B cell (primary cell): ENCODE measurements at places on chromosomes 16 and 17.

DNA sequence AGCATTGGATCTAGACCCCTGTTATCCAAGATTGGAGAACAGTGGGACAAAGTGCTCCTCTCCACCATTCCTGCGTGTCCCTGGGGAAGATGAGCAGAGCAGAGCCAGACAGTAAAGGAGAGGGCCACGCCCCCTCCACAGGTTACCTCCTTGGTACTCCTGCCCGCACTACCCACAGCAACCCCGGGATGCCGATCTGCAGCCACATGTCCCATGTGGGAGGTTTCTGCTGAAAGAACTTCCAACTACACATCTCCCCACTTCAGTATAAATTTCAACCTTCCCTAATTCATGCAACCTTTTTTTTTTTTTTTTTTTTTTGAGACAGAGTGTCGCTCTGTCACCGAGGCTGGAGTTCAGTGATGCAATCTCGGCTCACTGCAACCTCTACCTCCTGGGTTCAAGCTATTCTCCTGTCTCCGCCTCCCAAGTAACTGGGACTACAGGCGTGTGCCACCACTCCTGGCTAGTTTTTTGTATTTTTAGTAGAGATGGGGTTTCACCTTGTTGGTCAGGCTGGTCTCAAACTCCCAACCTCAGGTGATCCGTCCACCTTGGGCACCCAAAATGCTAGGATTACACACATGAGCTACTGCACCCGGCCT, 2.3 kb downstream of the RAB37 start:
- no peak for DNase-seq

GRCh38 chr17:44878627-44879221, 20.5 kb downstream of the EFTUD2 start:
- DNase-seq: peak; percentile 45

- DNase-seq: no peak
These were observed 164.4 kb upstream of the CIBAR2 start for GRCh38 chr16:85276721-85277120.

GRCh38 chr16:48075398-48075797, 80.4 kb downstream of the ABCC12 start:
- no peak for DNase-seq

- no peak for DNase-seq
These were observed 18.4 kb upstream of the ITGA3 start for GRCh38 chr17:50037321-50038107.

GRCh38 chr17:43545383-43545632, 832 bp downstream of the ETV4 start:
- DNase-seq: no peak

GRCh38 chr17:65564793-65565192, 3.3 kb upstream of the AXIN2 start:
- DNase-seq: no peak

GRCh38 chr17:63976702-63977101, 4.0 kb upstream of the SCN4A start:
- DNase-seq: no peak

GRCh38 chr16:11091021-11091785, 146.8 kb downstream of the CLEC16A start:
- DNase-seq: no peak

DNA sequence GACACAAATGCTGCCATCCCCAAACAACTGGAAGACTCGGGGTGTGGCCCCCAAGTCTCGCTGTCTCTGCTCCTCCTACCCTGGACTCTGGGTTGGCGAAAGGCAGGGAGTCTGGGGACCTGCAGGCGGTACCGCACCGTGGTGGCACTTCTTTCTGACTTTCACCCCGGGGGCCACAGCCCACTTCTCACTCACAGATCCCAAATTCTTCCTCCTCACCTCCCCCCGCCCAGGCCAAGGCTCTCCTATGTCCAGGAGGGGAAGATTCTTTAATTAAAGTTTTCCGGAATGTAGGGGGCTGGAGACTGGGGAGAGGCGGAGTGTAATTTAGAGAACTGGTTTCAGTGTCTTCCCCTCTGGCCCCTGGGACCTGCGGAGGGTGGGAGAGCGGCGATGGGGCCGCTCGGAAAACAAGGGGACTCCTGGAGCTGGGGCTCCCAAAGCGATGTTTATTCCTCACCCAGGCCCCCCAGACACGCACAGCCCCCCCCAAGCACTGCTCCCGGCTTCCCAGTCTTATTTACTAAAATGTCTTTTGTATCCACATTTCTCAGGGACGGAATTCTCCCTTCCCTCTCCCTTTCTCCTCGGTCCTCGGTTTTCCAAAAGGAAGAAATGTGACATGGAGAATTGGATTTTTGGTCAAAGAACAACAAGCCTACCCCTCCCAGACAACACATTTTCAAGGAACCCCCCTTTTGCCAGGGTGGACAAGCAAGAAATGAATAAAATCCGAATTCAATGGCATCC, 1.2 kb downstream of the WNT3 start:
- peak; percentile 23 for DNase-seq

- DNase-seq: no peak
These were observed 1214.6 kb downstream of the CDH8 start for GRCh38 chr16:60821661-60822060.

- no peak for DNase-seq
These were observed 5.5 kb downstream of the MAP2K3 start for GRCh38 chr17:21289902-21290571.

DNA sequence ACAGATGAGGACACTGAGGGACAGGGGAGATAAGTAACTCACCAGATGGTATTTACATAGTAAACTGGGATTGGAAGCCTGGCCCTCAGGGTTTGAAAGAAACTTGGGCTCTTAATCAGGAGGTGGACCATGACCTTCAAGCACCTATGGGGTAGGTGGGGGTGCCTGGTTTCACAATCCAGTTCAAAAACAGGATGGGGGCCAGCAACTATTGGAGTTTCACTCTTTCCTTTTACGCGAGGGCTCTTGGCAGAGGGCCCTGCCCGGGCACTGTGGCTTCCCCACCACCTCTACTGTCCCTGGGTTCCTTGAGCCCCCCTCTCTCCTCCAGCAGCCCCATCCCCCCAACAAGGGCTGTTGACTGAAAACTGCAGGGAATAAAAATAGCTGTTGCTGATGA, 11.3 kb upstream of the PRR29 start:
- no peak for DNase-seq
